ENCODE measurements at places on chromosomes 2 and 18.

- no peak for DNase-seq
These were observed 360.9 kb downstream of the LPIN1 start for GRCh38 chr2:12107321-12107720.

- no peak for DNase-seq
These were observed 139.4 kb upstream of the SIX3 start for GRCh38 chr2:44801841-44802776.

- DNase-seq = no peak
These were observed 223.9 kb downstream of the ERBB4 start for GRCh38 chr2:212314680-212315079.

- peak; percentile 48 for DNase-seq
These were observed 15.3 kb downstream of the PMS1 start for GRCh38 chr2:189799531-189799930.
